T-helper 2 cell treated with Interferon-gamma antibody and Interleukin-4, amounts not matched to agents 5 μg/mL and 100 μg/mL, for 36 hours (primary cell): ENCODE measurements at places on chromosomes 2 and 18.

DNA sequence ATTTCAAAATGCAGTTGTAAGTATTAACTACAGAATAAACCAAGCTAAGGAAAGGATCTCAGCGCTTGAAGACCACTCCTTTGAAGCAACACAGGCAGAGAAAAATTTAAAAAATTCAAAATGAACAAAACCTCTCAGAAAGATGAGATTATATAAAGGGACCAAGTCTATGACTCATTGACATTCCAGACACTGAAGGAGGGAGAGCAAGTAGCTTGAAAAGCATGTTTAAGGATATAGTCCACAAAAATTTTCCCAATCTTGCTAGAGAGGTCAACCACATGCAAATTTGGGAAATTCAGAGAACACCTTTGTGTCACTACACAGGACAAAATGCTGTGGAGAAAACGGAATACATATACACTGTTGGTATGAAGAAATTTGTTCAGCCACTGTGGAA, 112.6 kb upstream of the MC4R start:
- DNase-seq = no peak

DNA sequence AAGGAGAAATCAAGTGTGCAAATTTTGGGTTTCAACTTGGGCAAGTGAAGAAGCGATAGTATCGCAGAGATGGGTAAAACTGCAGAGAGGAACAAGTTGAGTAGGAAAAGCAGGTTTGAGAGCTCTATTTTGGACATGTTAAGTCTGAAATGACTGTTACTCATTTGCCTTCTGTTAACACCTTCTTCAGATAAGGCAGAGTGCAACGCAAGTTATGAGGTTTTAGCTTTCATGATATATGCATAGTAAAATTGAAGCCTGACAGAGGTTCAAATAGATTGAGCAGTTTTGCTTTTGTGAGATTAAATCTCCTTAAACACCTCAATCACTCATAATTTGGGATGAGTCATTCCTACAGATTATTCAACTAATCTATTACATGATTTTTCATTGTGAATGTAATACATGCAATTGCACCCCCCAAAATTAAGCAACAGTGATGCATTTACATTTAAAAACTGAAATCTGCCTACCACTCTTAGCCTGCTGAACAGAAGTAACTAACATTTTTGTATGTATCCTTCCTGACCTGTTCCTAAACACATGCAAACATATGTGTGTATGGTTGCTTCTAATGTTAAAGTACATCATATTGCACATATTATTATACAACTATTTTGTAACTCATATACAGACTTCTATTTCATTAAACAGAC, 575.4 kb downstream of the ARHGAP15 start:
- DNase-seq = peak; percentile 9

DNA sequence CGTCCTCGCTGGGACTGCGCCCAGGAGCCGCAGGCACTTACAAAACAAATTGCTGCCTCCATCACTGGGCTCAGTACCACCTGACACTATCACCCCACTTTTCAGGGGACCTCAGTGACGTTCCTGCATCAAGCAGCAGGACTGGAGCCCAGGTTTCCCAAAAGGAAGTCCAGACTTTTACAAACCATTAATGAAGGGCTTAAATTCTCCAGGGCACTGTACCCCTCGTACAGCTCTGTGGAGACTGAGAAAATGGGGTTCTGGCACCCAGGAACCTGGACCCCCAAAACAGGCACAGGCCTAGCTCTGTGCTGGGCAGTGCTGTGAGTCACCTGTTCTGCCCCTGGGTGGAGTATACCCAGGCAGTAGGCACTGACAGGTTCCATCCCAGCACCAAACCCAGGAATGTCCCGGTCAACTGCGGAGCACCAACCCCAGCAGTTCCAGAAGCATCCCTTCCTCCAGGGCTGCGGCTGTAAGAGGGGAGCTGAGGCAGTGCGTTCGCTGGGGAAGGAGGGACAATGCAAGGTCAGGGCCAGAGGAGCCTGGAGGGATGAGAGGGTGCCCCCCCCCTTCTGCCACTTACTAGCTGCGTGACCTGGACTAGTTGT, 24.6 kb upstream of the NOTO start:
- no peak for DNase-seq

DNA sequence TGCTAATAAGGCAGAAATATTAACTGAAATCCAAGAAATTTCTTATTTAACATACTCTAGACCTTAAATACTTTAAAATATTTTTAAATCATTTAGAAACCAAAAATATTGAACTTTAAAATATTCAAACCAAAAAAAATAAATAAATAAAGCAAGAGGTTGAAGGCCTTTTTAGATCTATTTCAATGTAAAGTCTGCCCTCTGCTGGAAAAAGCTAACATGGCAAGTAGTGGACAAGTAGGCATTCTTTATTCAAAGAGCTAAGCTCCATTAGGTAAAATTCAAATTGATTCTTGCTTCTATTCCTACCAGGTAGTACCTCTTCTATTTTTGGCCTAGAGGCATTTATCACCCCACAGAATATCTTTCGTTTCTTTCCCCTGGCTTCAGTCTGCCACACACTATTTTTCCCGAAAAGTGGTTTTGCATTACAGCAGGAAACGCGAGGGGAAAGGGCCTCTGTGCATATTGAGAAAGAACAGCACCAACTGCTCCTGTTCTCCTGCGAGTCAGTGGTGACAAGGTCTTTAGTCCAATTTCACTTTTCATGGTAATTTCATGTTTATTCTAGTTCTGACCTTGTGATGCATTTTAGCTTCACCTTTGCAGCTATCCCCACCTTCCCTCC, 20.4 kb downstream of the IFIH1 start:
- peak; percentile 24 for DNase-seq

GRCh38 chr2:121282800-121283385, 2.1 kb downstream of the TFCP2L1 start:
- no peak for DNase-seq

DNA sequence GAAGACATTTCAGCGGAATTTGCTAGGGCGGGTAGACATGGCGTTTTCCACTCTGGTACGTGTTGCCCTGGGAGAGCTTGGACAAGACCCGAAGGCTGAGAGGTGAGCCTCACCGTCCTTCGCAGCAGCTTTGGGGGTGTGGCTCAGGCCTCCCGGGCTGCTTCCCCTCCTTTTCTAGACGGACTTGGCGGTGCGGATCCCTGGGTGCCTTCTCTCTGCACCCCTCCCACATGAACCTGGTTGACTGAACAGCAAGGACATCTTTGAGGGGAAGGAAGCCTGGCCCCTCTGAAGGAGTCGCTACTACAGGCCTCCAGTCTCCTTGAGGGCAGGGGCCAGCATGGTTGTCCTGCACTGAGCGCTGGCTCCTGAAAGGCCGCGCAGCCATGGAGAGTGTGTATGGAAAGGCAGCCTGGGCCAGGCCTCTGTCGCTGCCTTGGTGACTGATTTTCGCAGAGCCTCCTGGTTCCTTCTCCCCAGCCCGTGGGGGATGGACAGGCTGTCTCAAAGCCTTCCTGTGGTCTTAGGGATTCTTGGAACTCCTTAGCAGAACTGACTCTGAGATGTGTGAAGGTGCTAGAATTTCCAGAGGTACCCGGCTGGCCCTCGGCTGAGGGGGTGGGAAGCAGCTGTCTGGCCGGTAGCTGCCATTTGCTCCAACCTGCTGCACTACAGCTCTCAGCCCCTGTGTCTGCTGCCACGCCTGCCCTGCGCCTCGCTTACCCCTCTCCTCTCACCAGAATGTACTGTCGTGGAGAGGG, 9.9 kb downstream of the CNNM4 start:
- no peak for DNase-seq

- no peak for DNase-seq
Measured at GRCh38 chr2:173676647-173677046, 288.5 kb downstream of the SP3 start.

- no peak for DNase-seq
Measured at GRCh38 chr2:108942231-108942825, 46.7 kb downstream of the EDAR start.

GRCh38 chr2:216787851-216788540, 71.9 kb downstream of the TNP1 start:
- no peak for DNase-seq

DNA sequence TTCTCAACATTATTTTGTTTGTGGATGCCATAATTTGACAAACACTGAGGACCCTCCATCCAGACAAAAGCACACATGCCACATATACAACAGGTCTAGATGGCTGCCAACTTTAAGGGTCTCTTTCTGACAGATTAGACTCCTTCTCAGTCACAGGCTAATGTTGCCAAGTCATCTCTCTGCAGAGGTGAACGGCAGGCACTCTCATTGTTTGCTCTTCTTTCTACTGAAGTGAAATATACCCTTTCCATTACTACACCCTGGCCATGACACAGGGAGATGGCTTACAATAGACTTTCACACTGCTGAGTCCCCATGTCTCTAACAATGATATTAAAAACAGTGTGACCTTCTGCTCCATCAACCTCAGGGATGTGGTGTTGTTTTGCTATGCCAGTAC, 47.5 kb upstream of the ZNF397 start:
- no peak for DNase-seq

- DNase-seq = no peak
Measured at GRCh38 chr2:227414846-227415245, 27.1 kb upstream of the SCYGR1 start.
